Dermis blood vessel endothelial cell (primary cell): ENCODE measurements at places on chromosomes 3 and 15. TPM values are rescaled to one million over a fixed set of nuclear protein-coding genes. Genes with fewer than 3 reads are reported as not detected.

DNA sequence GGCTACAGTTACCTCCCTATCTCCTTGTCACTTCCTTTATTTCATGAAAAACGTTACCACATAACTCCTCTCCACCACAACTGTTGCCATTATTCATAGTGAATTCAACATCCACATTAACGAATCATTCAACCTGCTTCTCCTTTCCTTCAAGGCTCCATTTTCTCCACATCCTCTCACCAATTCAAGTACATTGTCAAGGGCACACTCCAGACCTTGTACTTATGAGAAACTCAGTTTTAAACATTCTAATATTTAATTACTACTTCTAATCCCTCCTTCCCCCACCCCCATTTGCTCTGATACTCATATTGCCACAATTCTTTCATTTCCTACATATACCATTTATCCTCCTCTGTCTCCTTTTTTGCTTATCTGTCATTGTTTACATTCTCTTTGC, 871.2 kb downstream of the TUSC7 start:
- DNase-seq = no peak

DNA sequence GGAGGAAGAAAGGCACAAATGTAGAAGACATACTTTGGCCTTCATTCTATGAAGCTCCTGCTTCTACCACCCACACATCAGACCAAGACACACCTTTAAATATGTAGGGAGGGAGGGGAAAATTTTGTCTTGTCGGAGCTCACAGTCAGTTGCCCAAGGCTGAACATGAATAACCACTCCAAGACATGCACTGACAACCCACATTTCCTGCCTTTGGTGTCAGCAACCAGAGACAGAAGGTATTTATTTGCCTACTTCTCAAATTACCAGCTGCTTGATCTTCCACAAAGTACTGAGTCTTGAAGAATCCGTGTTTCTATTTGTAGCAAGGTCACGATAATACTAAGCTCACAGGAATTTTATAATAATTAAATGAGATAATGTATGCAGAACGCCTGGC, 169.7 kb downstream of the KCNMB2 start:
- no peak for DNase-seq

DNA sequence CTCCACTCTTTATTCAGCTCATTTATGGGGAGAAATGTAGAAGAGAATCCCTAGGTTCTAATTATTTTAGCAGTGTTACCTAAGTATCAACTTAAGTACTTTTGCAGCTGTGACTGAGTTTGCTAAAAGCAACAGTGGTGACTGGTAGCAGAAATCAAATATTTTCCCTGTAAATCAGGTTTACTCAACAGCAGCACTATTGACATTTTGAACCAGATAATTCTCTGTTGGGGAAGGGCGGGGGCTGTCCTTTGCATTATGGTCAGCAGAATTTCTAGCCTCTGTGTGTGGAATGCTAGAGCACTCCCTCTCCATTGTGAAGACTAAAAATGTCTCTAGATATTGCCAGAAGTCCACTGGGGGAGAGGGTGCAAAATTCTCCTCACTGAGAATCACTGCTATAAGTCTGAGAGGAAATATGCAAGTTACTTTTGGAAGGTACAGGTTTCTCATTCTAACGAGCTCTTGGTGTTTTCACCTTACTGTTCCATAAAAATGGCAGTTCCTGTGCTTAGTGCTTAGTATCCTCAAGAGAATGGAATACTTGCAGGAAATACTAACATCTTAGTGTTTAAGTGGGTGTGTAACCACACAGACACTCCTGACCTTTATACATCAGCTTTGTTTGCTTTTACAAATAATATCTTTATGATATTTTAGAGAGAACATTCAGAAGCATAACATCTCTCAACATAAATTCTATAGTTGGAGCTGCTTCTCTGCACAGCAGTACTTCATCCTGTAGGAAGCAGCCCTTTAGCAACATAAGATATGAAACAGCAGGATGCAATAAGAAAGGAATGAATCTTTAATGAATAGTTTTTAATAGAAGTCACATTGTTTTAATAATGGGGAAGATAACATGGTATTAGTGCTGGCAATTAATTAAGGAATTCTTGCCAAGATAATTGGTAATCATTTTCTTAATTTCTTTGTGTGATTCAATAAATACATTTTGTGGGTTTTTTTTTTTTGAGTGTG, 246.5 kb upstream of the GOLIM4 start:
- no peak for DNase-seq

GRCh38 chr3:15585111-15585845, 16.1 kb downstream of the HACL1 start:
- DNase-seq = no peak

GRCh38 chr3:85161544-85161943, 202.8 kb downstream of the CADM2 start:
- no peak for DNase-seq

GRCh38 chr15:40115670-40116093, 7.0 kb upstream of the BMF start:
- DNase-seq = no peak

GRCh38 chr15:57551715-57552677, 39.7 kb upstream of the MYZAP start:
- DNase-seq = peak; percentile 94

- no peak for DNase-seq
These were observed 70.6 kb downstream of the TM4SF4 start for GRCh38 chr3:149545049-149545448.

DNA sequence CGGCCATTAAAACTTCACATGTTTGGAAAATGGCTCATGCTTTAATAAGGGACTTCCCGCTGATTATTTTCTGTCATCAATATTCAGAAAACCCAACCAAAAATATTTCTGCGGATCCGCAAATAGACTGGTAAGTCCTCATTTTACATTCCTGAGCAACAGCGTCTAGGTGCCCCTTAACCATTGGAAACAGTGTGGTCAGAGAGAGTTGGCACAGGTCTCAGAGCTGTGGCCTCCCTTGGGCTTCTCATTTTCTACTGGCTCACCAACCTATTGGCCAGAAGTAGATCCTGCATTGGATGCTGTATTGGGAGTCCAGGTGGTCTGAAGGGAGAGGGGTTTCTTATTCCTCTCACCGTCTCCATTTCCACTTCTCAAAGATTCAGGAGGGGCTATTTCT, 348.1 kb upstream of the DCBLD2 start:
- DNase-seq = no peak

DNA sequence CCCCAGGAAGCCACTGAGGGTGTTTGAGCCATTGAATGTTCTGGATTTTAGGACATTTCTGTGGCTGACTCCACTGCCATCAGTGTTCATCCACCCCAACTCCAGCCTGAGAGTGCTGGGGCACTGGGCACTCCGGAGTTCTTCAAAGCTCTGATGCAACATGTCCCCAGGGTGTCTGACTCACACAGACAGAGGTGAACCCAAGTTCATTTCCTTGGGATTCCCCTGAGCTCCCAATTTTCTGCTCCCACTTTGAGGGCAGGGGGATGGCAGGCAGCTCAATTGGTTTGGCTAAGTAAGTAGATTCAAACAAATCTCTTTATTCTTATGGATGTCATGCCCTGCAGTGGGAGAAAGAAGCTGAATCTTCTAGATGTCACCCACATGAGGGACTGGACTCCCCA, 2.2 kb downstream of the STRA6 start:
- peak; percentile 52 for DNase-seq

MPI gene
- 47.0 and 89.3 TPM in 2 replicates for total RNA-seq

BRK1 gene
- 117 and 148 TPM in 2 replicates for total RNA-seq

SERPINI2 gene
- not detected in 2 replicates for total RNA-seq
